ENCODE measurements at places on chromosomes 3 and 15.
A peak's percentile ranks its signal among the peaks of the same experiment; 100 is the strongest.

DNA sequence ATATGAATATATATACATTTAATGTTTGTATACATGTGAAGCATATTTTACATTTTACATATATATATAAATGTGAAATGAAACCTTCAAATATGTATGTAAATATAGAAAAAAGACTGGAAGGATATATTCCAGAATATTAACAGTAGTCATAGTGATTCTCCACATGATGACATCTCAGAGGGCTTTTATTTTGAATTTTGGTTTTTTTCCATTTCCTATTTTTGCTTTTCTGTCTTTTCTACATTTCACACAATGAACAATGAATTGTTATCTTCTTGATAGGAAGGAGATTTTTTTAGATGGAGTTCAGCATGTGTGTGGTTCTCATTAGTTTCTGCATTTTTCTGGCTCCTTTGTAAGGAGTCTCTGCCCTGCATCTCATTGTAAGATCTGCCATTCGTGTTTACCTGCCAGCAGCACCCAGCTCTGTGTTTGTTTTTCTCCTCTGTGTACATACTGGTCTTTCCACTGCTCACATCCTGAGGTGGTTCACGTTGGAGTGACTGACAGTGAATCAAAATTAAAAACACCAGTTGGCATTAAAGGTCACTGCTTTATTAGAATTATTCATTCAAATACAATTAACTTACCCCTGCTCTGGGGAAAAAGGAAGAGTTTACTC is 425.3 kb upstream of the MDFIC2 start:
- no peak for DNase-seq

DNA sequence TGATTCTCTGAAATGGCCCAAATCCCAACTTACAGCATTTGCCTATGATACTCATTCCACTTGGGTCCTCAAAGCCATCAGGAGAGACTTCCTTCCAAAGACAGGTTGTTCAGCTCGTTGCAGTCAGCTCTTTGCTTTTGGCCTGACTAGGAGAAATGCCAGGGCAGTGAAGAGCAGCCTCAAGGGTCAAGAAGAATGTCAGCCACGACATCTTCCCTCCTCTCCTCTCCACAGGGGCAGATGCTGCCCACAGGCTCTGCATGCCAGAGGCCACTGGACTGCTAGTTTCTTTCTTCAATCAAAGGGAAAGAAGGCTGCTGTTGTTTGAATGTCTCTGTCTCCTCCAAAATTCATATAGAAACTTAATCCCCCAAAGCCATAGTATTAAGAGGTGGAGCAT is 201.7 kb upstream of the PFN2 start:
- no peak for DNase-seq

DNA sequence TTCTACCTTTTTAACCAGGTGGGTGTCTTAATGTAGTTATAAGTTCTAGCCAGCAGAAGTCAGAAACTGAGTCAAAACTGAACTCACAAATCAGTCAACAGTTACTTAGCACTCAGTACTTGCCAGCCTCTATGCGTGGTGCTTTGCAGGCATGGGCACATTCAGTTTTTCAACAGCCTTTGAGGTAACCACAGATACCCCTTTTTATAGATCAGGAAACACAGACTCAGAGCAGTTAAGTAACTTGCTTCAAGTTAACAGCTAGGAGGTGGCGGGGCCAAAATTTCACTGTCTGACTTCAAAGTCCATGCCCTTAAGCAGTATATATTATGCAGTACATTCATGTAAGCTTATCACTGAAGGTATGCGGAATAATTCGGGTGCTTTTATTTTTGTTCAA is 139.4 kb downstream of the FHIT start:
- no peak for DNase-seq

DNA sequence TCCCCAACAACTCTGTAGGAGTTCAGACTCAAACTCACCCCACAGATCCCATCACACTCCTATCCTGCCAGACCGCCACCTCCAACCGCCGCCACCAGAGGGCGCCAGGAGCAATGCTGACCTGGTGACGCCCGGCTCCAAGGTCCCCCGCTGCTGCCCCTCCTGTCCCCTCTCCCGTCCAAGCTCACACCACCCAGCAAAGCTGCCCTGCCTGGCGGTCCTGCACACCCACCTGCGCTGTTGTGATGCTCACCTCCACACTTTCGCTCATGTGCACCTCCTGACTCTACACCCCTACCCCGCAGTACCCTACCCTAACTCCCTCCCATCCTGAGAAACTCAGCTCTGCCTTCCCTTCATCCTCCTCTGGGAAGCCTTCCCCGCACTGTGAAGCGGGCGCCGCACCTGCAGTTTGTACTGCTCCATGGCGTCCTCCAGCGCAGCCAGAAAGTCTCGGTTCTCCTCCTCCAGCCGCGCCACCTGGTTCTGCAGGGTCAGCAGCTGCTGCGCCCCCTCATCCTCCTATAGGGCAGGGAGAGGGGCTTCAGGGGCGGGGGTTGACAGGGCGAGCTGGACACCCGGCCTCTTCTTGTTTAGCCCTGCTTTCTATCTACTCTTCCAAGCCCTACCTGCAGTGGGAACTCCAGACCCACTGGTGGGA is 7.9 kb downstream of the KIF7 start:
- DNase-seq = peak; percentile 87

GRCh38 chr15:98791046-98791701 is 142.8 kb downstream of the IGF1R start:
- DNase-seq = no peak

DNA sequence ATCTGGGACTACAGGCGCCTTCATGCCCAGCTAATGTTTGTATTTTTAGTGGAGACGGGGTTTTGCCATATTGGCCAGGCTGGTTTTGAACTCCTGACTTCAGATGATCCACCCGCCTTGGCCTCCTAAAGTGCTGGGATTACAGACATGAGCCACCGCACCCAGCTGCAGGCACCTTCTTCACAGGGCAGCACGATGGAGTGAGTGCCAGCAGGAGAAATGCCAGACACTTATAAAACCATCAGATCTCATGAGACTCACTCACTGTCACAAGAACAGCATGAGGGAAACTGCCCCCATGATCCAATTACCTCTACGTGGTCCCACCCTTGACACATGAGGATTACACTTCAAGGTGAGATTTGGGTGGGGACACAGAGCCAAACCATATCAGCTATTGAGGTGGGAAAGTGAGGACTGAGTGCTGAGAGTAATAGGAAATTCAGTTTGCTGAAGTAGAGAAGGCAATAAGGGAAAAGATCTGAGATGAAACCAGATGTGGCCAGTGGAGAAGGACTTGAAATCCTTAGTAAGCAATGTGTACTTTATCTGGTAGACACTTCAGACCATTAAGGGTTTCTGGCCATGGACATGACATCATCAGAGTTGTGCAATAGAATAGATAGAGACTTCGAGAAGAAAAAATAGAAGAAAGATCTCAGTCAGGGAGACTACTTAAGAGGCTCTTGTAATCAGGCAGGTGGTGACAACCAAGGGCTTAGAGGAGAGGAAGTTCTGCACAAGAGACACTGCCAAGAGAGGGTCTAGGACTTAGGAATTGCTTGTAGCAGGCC is 18.1 kb upstream of the ATP13A5 start:
- no peak for DNase-seq

DNA sequence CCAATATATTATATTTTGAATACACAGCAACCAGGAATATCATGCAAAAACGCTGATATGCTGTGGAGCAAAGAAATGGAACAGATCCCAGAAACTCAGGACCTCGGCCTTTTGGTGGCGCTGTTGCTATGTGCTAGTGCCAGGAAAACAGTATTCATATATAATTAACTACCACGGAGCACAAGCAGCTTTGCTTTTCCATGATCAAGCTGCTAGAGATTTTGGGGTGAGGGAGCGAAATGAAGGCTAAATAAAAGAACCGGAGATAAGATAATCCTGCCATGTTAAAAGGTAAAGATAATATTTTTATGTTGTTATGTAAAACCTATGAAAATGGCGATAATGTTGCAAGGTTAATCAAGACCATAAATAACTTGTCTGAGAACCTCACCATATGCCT is 157.7 kb upstream of the FAM3D start:
- DNase-seq = peak; percentile 49

GRCh38 chr3:194082743-194083636 is 53.0 kb upstream of the HES1 start:
- no peak for DNase-seq

- DNase-seq = no peak
These were observed 5.7 kb downstream of the NCEH1 start for GRCh38 chr3:172705170-172705569.

DNA sequence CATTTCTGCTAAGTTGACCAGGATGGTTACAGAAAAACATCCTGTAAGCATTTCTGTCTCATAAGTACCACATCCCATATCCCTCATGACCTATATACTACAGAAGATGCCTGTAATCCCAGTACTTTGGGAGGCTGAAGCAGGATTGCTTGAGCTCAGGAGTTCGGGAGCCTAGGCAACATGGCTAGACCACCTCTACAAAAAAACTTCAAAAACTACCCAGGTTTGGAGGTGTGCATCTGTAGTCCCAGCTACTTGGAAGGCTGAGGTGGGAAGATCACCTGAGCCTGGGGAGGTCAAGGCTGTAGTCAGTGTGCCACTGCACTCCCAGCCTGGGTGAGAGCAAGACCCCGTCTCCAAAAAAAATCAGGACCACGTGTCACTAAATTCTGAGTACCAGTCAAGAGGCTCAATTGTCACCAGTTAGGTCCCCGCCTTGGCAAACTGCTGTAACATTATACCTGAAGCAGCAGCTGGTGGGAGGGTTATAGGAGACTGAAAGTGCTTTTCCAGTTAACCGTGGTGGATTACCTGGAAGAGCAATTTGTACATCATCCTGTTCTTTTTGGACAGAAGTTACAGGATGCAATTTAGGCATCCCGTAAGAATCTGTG is 6.2 kb downstream of the RPL32 start:
- no peak for DNase-seq

- DNase-seq = no peak
These were observed 118.8 kb upstream of the DAZL start for GRCh38 chr3:16723978-16724377.

GRCh38 chr3:113454630-113455029 is 13.3 kb upstream of the CFAP44 start:
- no peak for DNase-seq

GRCh38 chr3:45907769-45908705 is 21.7 kb downstream of the CCR9 start:
- DNase-seq = no peak

DNA sequence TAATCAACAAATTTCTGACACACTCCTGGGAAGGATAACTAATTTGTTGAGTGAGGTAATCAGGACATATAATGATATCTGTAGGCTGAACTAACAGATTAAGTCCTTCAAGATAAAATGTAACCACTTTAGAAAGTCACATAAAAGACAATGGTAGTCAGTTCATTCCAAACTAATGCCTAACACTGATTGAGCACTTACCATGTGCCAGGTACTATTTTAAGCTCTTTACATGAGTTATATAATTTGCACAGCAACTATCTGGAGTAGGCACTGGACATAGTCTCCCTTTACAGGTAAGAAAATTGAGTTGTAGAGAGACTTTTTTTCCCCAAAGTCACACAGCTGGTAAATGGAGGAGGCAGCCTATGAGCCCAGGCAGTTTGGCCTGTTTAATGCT is 211.2 kb upstream of the CFAP20DC start:
- no peak for DNase-seq

DNA sequence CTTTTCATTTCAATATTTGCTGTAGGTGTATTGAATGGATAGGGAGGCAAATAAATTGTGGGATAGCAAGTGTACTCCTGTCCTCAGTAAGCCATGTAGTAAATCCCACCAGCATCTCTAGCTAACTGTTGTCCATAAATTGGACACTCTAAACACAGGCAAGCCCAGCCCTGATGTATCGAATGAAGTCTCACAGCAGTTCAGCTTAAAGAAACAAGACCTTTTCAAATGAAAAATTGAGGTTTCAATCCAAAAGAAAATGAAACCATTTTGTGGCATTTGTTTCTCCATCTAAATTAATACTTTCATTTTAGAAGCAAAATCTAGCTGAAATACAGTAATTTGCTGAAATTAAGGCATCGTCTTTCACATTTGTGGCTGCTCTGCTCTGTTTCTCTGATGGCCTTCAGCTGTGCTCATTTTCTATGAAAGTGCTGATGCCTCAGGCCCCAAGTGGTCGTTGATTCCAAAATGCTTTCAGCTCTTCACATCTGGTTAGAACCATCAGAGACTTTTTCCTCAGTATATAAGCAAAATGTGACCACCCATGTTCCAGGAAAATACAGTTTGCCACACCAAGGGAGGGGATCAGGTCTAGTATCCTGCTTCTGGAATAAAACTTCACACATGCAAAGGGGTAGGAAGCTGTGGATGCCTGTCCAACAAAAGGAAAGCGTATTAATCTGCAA is 245.0 kb downstream of the ZMAT3 start:
- no peak for DNase-seq

- no peak for DNase-seq
These were observed 109.9 kb downstream of the TLE3 start for GRCh38 chr15:69987492-69988489.

- DNase-seq = no peak
These were observed 37.1 kb downstream of the IL17RD start for GRCh38 chr3:57127891-57128518.

DNA sequence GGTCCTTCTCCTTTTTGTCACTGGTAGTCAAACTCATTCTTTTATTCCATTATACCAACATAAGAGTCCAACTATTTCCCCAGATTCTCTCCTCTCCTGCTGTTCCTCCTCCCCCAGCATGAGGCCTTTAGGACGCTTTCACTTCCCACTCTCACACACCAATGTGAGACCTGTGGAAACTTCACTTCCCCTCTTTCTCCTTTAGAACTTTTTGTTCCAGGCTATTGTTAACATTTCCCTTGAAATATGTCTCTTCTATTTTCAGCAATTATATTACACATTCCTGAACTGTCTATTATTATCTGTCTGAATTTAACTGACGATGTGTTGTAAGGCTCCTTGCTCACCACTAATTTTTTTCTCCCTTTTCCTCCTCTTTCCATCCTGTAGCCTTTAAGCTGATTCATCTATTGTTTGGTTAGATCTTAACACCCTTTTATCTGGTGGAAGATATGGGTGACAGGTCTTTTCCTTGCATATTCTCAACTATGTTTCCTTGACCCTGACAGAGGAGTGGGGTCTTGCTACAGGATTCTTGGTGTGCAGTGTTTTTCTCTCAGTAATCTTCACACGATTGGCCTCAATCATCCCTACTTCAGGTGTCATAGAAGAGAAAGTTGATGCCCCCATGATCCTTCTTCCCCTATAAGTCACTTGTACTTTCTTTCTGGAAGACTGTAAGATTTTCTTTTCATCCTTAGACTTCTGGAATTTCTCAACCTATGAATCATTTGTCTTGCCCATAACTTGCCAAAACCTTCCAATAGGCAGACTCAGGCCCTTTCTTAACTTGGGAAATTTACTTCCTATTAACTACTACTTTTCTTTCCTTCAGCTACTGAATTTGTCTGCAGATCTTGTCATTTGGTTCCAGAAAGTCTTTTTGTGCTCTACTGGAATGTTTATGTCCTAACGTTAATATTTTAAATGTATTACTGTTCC is 5.9 kb downstream of the CYP19A1 start:
- no peak for DNase-seq

- peak; percentile 67 for DNase-seq
These were observed 703 bp downstream of the PEAK1 start for GRCh38 chr15:77418966-77419835.

GRCh38 chr3:182330646-182331045 is 462.7 kb upstream of the ATP11B start:
- no peak for DNase-seq

Data from stimulated activated naive CD8-positive, alpha-beta T cell treated with anti-CD3 and anti-CD28 coated beads, Interleukin-15, Interleukin-2, amounts not matched to agents 100 U/mL and 50 U/mL, for 24 hours (primary cell).